ENCODE measurements at places on chromosomes 12 and 14. TPM values are rescaled to one million over a fixed set of nuclear protein-coding genes. Genes with fewer than 3 reads are reported as not detected.
A peak's percentile ranks its signal among the peaks of the same experiment; 100 is the strongest.

- DNase-seq, result no peak
These were observed 98.2 kb downstream of the C12orf42 start for GRCh38 chr12:103397536-103397935.

GPR137C gene
- 0.24 TPM for polyA plus RNA-seq

SYNDIG1L gene
- polyA plus RNA-seq, result 0.47 TPM

ETFBKMT gene
- polyA plus RNA-seq, result 6.0 TPM

TEX52 gene
- not detected for polyA plus RNA-seq

- DNase-seq, result no peak
These were observed 120.2 kb downstream of the SAMD4A start for GRCh38 chr14:54686871-54687749.

DNA sequence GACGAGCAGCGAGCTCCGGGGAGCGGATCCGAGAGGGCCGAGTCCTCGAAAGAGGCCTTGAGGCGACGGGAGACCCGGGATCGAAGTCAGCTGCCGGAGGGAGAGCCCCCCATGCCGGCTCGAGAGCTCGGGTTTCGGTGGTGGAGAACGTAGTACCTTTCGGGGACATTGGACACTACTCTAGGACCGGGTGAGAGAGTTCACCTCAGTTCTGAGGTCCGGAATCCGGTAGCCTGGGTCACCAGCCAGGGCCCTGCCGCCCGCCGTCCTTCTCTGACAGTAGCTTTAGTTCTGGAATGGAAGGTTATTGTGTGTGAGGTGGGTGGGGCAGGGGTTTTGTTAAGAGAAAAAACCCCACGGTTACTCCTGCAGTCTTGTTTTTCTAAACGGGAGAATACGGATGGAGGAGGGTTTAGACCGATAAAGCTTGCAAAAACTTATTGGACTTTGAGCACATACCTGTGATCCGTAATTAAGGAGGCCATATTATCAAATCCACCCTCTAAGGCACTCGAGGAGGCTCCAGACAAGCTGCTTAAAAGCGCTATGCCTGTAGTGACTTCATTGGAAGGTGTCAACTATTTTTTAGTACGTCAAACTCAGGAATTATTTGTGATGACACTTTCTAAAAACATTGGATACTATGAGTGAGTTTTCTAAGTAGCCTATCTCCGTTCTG lies 765 bp downstream of the SCYL2 start:
- DNase-seq, result peak; percentile 67

DNA sequence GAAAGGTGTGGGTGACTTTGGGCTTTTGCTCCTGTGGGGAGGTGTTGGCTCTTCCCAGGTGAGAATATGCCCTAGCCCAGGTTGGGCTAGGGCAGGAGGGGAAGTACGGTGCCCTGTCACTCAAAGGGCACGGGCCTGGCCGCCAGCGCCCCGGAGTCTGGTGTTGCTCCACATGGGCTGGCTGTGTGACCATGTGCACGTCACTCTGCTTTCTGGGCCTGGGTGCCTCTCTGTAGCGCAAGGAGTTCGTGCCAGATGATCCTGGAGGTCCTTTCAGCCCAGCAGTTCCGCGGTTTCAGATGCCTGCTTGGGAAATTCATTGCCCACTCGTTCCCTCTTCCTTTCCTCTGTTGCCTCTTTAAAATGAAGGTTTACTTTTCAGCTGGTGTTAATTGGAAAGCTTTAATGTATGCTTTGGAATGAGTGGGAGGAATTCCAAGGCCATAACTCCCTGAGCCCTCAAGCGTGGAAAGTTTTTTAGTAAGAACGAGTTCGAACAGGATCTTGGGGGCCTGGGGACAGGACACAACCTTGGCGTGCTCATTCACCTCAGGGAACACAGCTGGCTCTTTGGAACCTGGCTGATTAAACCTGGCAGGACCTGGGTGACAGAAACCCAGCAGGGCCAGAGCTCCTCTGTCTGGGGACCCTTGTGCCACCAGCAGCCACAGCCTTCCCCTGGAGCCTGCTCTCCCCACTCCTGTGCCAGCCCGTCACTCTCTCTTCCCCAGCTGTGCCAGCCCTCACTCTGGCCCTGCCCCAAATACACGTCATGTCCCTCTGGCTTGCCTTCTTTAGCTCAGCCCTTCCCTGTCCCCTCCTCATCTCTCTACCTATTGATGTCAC lies 42.8 kb downstream of the TSPAN9 start:
- DNase-seq, result peak; percentile 97

DNA sequence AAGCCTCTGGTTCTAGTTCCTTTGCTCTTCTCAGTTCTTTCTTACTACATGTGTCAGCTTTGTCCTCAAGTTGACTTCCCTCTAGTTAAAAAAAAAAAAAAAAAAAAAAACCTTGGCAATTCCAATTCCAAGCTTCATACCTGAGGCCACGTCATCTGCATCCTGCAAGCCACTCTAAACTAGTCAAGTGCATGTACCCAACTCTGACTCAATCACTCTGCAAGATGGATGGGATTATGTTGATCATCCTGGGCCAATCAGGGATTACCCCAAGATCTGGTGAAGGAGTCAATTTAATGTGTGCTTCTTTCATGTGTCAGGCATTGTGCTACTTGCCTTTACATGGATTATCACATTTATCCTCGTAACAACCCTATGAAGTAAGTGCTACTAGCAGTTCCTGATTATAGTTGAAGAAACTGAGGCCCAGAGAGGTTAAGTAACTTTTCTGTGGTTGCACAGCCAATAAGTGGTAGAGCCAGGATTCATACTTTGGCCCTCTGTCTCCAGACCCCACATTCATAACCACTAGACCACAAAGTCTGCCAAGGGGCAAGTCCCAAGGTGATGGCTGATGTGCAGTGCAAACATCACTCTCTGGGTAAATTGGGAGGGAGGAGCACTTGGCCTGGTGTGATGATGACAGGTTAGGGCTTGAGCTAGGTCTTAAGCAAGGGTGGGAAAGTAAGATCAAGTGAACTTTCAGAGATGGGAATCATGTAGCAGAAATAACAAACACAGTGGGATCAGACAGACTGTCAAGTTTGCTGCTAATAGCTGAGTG lies 17.3 kb upstream of the CCND2 start:
- DNase-seq, result no peak

SMIM41 gene
- polyA plus RNA-seq, result not detected

DNA sequence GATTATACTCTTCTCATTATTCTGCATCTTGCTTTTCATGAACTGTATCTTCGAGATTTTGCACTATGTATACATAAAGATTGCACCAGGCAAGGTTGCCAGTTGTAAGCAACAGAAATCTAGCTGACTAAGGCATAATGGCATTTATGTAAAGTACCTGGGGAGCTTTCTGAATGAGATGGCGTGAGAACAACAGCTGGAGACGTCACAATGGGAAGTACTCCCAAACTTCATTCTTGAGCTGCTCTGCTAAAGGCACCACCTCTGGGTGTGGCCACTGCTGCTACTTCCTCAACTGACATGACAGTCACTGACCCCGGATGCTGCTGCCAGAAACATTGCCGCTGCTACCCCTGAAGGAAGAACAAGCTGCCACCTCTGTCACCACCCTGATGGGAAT lies 220.7 kb downstream of the NOVA1 start:
- DNase-seq, result no peak

LRRC43 gene
- polyA plus RNA-seq, result 7.9 TPM

DNA sequence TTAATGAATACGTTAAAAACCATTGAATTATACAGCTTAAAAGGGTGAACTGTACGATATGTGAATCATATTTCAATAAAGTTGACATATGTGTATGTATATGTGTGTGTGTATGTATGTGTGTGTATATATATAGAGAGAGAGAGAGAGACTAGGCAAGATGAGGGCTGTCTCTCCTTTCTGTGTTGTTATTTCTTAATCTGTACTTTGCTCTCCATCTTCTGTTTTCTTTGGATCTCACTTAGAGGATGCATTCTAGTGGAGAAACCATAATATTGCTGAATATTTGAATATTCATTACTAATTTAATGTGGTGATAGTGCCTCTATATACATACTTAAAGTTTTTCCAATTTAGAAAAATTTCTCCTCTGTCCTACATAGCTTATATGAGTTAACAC lies 50.5 kb downstream of the PCNX1 start:
- DNase-seq, result no peak

DNA sequence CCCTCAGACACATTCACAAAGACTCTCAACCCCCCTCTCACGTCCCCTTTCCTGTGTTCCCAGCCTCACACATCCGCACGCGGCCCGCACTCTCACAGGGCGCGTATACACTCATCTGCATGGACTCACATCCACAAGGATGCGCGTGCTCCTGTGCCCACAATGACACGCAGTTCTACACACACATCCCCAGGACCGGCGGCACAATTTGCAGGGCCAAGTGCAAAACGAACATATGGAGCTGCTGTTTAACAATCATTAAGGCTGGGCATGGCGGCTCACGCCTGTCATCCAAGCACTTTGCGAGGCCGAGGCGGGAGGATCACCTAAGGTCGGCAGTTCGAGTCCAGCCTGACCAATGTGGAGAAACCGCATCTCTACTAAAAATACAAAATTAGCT lies 36.4 kb upstream of the EML1 start:
- no peak for DNase-seq

MAP3K12 gene
- polyA plus RNA-seq, result 15.2 TPM

GRCh38 chr12:114476159-114476558 lies 70.2 kb upstream of the TBX5 start:
- DNase-seq, result no peak

DNA sequence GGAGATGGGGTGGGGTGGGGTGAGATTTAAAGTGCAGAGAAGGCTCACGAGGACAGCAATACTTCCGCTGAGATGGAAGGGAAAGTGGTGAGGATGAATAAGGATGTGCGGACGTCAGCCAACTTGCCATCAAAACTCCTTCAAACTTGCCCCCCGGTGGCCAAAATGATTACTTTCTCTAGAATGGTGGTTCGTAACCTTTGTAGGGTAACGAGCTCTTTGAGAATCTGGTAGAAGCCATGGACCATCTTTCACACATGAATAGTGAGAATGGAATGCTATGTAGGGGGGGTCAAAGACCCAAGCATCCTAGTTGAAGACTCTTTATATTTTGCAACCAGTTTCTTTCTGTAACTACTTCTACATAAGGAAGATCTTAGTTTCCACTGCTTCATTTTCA lies 245.9 kb upstream of the DDHD1 start:
- no peak for DNase-seq

DLK1 gene
- polyA plus RNA-seq, result 0.17 TPM

VDR gene
- polyA plus RNA-seq, result 19.1 TPM

ARPC3 gene
- 325 TPM for polyA plus RNA-seq

CPNE6 gene
- 3.4 TPM for polyA plus RNA-seq

- no peak for DNase-seq
These were observed 65.9 kb downstream of the KCNA1 start for GRCh38 chr12:4975574-4975973.

DNA sequence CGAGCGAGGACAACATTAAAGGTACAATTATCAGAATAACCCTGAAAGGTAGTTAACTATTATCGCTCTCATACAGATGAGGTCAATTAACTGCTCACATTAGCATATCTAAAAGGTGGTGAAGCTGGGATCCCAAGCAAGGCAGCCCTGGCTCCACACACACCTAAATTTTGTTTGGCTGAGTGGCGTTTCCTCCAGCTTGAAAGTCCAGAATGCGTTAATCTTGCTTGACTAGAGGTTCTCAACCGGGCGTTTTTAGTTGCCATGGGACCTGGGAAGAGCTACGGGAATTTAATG lies 531 bp downstream of the DLGAP5 start:
- DNase-seq, result no peak

GRCh38 chr12:52180971-52181628 lies 10.7 kb downstream of the KRT80 start:
- DNase-seq, result no peak

GRCh38 chr12:123958876-123959275 lies 13.8 kb downstream of the CCDC92 start:
- peak; percentile 20 for DNase-seq

IL26 gene
- not detected for polyA plus RNA-seq

GRCh38 chr12:120496413-120497340 lies 764 bp downstream of the DYNLL1 start:
- peak; percentile 87 for DNase-seq

- no peak for DNase-seq
These were observed 135.2 kb upstream of the KRR1 start for GRCh38 chr12:75646329-75647210.

- no peak for DNase-seq
These were observed 548.6 kb upstream of the TBX3 start for GRCh38 chr12:115232455-115233156.

GRCh38 chr14:61329478-61330051 lies 8.2 kb downstream of the PRKCH start:
- DNase-seq, result no peak

- DNase-seq, result no peak
These were observed 11.5 kb upstream of the KANSL2 start for GRCh38 chr12:48693572-48693971.

- no peak for DNase-seq
These were observed 36.4 kb downstream of the PYM1 start for GRCh38 chr12:55891310-55891709.

AVPR1A gene
- polyA plus RNA-seq, result 4.5 TPM

CD163L1 gene
- 8.5 TPM for polyA plus RNA-seq

DNA sequence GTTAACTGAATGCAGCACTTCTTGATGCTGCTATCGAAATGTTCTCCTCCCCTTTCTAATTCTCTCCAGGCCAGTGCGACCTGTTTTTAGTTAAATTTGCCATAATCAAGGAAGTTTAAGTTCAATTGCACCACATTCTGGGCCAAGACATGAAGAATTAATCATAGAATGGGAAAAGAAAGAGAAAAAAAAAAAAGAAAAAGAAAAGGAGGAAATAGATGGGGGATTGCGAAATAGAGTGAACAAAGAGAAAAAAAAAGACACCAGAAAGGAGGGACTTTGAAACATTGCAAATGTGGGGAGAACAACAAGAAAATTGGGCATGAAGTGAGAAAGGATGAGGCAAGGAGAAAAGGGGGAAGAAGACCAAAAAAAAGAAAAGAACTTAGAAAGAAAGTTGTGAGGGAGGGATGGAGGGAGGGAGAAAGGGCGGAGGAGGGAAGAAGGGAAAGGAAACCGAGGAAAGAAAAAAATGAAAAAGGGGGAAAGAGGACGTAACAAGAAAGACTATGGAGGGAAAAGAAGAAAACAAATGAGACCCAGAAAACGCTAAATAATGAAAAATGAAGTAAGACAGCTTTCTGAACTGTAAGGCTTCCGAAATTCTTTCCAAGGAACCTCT lies 32.8 kb upstream of the TBX5 start:
- DNase-seq, result no peak

ISM2 gene
- 0.80 TPM for polyA plus RNA-seq

PA2G4 gene
- 72.4 TPM for polyA plus RNA-seq

DNA sequence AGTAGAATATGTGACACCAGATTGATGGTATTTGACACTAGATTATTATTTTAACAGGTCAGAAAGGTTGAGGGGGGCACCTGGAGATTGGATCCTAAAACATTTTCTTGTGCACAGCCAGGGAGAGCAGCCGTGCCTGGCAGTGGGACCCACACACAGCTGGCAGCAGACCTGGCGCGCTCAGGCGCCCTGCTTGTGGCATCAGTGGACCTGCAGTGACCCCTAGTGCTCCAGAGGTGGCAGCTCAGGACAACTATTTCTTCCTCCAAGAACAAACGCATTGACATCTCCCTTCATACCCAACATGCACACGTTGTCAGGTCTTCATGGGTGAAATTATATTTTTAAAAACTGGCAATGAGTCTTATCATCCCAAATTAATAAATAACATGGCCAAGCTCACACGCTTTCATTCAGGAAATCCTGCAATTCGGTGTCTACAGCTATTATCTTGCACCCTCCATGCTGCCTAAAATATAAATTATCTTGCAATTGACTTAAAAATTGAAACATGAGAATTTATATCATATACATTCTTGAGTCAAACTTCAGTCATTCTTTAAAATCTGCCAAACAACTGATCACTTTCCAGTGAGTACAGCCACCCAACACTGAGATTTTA lies 7.7 kb upstream of the TMEM132D start:
- DNase-seq, result peak; percentile 78

BMAL2 gene
- polyA plus RNA-seq, result 0.47 TPM
